Activated CD4-positive, alpha-beta T cell treated with anti-CD3 and anti-CD28 coated beads for 36 hours (primary cell): ENCODE measurements at places on chromosomes 2 and 18.
A peak's percentile ranks its signal among the peaks of the same experiment; 100 is the strongest.

GRCh38 chr2:43034242-43034619 is 192.2 kb downstream of the ZFP36L2 start:
- DNase-seq = no peak

DNA sequence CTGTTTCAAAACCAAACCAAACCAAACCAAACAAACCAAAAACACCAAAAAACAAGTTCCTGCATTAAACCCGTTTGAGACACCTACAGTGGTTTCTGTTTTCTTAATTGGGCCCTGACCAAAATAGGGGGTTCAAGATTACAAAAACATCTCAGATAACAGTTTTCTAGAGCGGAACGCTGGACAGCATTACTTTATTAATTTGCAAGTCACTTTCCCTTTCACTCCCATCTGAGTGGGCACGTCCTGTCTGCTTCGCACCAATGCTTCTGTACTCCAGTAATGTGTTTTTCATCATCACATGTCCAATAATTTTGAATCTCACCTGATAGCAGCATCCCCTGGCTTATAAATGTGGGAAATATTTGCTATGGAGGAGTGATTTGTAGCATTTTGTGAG is 11.7 kb upstream of the MYO1B start:
- no peak for DNase-seq

GRCh38 chr2:240972636-240973521 is 25.5 kb upstream of the SNED1 start:
- DNase-seq = no peak

- no peak for DNase-seq
Measured at GRCh38 chr2:925309-925708, 25.3 kb upstream of the SNTG2 start.

DNA sequence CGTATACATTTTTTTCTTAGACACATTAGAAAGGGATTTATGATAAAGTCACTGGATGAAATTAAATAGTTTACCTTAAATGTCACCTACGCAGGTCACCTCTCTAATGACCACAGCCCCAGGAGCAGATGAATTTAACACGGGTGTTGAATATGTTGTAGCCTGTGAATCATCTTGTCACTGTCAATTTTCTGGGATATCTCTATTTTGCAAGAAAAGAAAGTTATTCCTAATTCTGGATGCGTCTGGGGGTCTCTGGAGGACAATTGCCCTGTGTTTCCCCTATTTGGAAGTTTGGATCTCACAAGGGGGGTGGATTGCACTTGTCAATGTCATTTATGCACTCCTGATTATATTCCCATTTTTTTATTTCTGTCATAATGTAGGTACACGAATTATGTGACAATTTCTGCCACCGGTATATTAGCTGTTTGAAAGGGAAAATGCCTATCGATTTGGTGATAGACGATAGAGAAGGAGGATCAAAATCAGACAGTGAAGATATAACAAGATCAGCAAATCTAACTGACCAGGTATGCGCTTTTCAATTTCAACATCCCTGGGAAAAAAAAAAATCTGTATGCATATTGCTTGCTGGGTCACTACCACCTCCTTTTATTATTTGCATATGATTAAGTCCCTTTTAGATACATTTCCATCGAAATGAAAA is 7.7 kb downstream of the MEIS1 start:
- DNase-seq = no peak

DNA sequence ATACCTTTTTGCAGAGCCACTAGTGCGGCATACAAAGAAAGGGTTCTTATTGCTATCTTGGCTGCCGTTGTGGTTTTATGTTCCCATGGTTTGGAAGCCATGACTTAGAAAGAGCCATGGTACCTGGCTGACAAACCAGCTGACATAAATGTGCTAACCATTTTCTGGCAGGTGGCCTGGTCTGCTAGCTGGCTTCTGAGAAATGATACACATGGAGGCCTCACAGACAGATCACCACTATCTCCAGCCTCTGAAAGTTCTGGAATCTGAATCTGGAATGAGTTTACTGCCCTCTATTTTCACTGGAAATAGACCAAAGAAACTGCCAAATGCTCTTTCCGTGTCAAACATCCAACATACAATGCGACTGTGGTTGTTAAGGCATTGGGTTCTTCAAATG is 123.7 kb downstream of the QPCT start:
- no peak for DNase-seq

DNA sequence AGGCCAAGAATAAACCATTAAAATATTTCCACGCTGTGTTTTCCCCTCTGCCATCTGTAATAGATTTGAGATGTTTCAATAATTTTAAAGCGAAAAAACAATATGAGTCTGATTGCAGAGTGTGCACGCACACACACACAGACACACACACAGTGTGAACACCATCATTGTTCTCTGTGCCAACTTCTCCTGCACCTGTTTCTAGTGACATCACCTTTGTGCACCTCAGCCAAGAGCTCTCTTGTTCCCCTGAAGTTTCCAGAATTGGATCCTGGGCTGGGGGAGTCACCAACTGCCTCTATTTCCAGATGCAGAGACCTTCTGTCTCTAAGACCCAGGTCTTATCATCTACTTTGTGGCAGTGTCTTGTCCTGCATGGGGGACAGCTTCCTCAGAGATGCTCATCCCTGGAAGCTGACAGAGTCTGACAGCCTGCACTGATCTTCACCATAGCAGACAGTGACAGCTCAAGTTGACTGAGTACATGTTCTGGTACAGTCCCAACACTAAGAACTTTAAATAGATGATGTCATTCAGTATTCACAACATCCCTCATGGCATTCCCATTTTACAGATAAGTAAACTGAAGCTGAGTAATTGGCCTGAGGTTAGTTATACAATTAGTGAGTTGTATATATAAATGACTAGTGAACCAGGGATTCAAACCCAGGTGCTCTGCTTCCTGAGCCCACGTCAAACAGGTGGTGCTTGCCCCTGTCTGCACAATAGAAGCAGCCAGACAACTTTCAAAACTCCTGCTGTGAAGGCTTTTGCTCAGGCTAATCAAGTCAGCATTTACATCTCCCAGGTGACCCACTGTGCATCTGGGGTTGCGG is 39.4 kb downstream of the ACOXL start:
- DNase-seq = no peak

GRCh38 chr18:6764382-6764781 is 34.9 kb downstream of the ARHGAP28 start:
- DNase-seq = no peak

- DNase-seq = no peak
Measured at GRCh38 chr2:184367211-184367610, 231.1 kb upstream of the ZNF804A start.

- DNase-seq = no peak
Measured at GRCh38 chr2:96931966-96932365, 54.4 kb downstream of the FAM178B start.

- DNase-seq = no peak
Measured at GRCh38 chr2:70808983-70809958, 11.1 kb downstream of the CLEC4F start.

DNA sequence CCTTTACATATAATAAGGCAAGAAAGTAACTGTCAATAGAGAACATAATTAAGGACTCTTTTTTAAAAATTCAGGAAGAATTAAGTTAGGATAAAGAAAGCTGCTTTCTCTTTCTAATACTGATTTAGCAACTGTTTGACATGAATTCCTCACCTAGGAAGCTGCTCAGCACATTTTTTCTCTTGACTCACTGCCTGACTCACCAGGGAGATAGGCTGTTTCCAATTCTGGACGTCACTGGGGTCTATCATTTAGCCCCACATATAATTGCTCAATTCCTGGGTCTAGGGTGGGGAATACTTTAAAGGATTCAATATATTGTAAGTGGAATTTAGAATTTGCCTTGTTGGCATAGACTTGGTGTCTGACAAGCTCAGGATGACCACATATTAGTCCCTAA is 50.8 kb upstream of the UGP2 start:
- no peak for DNase-seq

- DNase-seq = no peak
Measured at GRCh38 chr18:26642440-26643348, 94.3 kb upstream of the KCTD1 start.

DNA sequence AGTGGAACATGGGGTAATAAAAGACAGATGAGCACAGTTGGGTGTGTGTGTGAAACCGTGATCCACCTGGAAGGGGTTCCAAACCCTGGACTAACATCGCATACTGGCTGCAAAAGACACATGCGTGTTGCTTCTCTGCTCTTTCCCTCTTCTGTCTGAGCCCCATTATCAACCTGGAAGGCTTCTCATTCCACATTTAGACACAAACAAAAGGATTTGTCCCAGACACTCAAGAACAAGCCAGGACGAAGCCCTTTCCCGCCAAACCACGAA is 7.0 kb upstream of the SP9 start:
- no peak for DNase-seq

DNA sequence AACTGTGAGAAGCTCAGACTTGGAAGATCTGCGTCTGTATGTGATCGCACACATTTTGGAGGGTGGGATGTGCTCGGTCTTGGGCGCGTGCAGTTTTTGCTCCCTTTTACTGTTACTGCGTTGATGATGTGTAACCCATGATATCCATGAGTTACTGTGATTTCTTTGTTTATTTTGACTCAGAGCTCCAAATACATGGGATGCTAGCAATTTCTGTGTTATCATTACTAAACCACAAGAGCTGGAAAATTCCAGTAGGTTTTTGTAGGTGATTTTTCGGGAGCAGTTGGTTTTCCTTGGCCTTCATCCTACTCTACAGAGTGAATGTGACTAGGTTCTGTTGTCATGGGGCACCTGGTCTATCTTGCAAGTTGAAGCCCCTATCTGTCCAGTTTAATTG is 124.2 kb downstream of the AGAP1 start:
- DNase-seq = no peak

DNA sequence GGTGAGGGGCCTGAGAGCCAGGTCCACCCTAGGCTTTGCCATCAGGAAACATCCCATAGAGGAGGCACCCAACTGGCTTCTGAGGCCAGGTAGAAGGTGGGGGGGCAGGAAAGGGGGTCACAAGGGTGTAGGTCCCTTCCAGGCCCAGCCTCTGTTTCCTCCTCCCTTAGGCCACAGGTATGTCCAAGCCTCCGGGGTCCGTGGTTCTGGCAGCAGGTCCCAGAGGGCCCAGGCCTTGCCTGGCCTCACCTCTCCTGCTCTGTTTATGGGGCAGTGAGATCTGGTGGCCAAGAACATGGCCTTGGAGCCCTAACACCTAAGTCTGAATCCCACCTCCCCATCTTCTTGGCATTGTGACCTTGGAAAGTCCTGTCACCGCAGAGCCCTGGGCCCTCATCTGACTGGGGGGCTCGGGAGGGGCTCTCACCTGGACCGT is 21.6 kb upstream of the GPR17 start:
- DNase-seq = no peak

DNA sequence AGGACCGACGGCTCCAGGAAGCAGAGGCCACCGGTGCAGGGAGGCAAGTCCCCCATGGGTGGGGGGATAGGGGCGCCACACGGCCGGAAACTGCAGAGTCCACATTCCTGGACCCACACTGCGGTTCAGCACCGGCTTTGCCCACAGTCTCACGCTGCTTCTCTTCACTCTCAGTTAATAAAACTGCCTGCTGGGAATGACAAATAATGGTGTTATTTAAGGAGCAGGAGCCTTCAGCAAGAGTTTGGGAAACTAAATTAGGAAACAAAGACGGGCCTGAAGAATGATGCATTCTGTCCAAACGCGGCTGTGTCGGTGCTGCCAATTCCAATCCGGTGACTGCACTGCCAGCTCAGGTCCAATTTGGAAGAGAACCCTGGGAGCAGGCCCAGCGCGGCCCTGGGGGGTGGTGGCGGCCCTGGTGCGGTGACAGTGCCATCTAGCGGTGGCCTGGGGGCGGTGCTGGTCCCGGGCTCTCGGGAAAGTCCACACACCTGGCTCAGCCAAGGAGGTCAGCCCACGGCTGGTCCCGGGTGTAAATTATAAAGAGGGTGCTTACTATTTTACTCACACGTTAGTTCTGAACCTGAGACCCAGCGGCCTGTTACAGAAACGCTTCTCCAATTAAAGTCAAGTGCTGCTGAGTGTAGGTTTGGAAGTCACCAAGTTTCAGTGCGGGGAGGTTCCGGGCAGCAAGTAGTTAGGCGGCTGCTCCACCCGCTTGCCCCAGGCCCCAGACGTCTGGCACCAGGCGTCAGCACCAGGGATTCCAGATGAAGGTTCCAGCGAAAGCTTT is 73.1 kb upstream of the PXDN start:
- peak; percentile 72 for DNase-seq

- DNase-seq = peak; percentile 75
Measured at GRCh38 chr2:54673501-54673998, 49.9 kb upstream of the EML6 start.

- DNase-seq = no peak
Measured at GRCh38 chr18:27062802-27063201, 122.3 kb downstream of the CHST9 start.

DNA sequence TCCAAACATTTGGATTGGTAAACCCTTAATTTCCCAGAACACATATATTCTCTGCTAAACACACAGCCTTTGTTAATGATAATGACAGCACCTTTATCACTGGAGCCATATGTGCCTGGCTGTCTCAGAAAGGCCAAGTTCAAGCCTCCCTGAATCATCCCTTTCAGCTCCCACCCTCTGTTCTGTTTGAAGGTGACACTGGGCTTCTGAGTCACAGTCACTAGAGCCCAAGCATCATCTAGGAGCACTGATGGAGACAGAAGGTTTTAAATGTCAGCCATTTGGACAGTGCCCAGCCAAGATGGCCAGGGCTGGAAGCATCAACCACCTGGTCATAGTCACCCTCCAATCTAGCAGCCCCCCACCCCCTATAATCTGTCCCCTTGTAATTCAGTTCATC is 80.6 kb downstream of the NRP2 start:
- no peak for DNase-seq

DNA sequence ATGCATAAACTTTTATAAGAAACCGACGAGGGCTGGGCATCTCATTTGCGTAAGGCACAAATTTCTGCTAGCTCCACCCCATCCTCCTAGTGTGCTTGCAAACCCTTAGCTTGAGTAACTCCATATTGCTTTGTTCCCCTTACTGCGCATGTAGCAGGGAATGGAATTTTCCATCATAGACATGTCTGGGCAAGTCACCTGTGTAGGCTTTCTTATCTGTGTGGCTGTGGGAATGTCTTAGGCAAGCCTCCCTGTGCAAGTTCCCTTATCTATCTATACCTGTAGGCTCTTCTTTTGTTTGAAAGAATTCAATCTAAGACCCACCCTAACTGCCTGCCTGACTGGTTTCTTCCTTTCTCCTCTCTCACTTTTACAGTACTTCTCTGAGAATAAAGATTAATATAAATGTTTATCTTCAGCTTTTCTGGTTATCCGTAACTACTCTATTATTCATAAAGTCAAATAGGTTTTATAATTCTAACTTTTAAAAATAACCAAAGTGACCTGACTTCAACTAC is 217.6 kb upstream of the FIGN start:
- DNase-seq = no peak

- no peak for DNase-seq
Measured at GRCh38 chr2:124091721-124092120, 66.6 kb downstream of the CNTNAP5 start.

GRCh38 chr2:101146535-101146934 is 4.6 kb downstream of the TBC1D8 start:
- DNase-seq = no peak
